Hematopoietic multipotent progenitor cell treated with erythropoietin and hydrocortisone succinate and interleukin-3 and kit ligand, for 4 days (in vitro differentiated cells): ENCODE measurements at places on chromosomes 4 and X.

DNA sequence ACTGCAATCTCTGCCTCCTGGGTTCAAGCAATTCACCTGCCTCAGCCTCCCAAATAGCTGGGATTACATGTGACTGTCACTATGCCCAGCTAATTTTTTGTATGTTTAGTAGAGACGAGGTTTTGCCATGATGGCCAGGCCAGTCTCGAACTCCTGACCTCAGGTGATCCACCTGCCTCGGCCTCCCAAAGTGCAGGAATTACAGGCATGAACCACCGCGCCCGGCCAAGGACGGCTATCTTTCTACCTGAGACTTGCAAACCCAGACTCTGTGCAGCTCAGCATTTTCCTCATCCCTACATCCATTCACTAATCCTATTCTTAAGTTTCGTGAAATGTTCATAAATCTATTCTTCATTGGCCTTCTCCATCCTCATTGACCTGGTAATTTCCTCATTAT lies 330.0 kb downstream of the ANTXR2 start:
- DNase-seq = no peak

GRCh38 chr4:18318682-18319388 lies 297.3 kb upstream of the LCORL start:
- peak; percentile 9 for DNase-seq

GRCh38 chrX:23784470-23785331 lies 1.7 kb downstream of the SAT1 start:
- peak; percentile 84 for DNase-seq

GRCh38 chr4:8182858-8183725 lies 16.0 kb upstream of the SH3TC1 start:
- DNase-seq = peak; percentile 65
